ENCODE measurements at places on chromosomes 2 and 18.
A peak's percentile ranks its signal among the peaks of the same experiment; 100 is the strongest.

GRCh38 chr2:80476535-80477117, 172.1 kb upstream of the LRRTM1 start:
- DNase-seq: no peak

DNA sequence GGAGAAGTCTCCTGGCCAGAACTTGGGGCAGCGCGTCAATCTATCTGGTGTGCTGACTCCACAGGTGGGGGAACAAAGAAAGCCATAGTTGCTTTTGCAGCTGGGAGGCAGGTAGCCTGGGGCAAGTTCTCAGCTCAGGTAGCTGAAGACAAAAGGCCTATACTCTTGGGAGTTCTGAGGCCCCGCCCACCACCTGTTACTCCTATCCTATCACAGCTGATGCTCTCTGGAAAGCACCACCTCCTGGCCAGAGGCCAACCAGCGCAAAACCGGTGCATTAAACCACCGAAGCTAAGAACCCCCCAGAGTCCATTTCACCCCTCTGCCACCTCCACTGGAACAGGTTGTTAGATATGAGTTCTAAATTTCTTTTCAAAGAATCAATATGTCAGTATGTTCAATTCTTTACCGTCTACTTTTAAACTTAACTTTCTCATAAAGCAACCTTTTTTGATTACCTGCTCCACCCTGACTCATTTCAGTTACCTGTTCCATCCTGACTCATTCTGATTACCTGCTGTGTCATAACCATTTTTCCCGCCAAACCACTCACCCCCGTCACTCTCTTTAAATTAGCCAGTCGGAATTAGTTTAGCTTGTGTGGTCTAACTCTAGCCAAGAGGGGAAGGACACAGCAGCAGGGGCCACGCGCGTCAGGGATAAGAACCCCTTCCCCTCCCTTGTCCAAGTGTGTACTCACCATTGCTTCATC, 43.4 kb downstream of the UPP2 start:
- no peak for DNase-seq

DNA sequence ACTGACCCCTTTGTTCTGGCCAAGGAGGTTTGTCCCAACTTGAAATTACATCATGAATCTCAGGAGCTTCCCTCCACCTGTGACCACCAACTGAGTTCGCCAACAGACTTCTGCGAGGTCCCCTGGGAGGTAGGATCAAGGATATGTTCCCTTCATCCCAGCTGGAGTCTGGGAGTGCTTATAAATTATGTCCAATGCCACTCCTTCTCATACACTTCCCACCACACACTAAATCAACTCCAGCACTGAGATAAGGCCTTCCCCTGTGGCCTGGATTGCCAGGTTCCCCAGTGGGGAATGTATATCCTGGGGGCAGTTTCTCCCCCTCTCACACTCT, 99.2 kb downstream of the RND3 start:
- DNase-seq: no peak

GRCh38 chr18:60911504-60911903, 421.7 kb upstream of the CDH20 start:
- DNase-seq: no peak

DNA sequence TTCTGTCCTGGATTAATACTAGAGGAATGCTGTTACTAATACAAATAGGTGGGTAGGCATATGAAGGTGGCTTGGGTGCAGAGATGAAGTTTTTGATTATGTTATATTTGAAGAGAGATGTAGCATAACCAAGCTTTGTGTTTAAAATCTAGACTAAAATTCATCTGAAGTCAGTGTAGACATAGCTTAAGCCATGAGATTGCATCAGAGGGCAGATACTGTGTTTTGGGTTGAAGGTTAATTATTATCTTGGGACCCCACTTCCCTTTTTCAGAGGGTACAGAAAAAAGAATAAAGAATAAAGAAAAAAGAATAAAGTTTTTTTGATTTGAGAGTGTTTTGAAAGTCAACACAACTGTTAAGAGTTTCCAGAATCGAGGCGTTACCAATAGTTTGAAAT, 13.0 kb downstream of the PPM1B start:
- no peak for DNase-seq

- DNase-seq: no peak
Observed at GRCh38 chr18:79566771-79567431, 112.7 kb upstream of the CTDP1 start.

DNA sequence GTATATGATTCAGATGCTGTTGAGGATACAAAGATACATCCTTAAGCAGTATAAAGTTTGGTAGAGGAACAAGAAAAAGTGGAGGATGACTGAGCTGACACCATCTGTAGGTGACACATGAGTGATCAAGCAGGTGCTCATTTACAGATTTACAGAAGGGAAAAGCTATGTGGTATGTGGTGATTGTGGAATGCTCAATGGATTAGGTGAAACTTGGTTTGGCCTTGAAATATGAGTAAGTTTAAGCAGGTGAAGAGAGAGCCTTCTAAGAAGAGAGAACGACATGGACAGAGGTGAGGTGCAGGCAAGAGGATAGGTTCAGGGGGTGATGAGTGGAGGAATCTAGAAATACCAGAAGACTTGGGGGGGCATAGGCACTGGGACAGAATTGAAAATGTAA, 5.9 kb downstream of the ASXL3 start:
- no peak for DNase-seq

DNA sequence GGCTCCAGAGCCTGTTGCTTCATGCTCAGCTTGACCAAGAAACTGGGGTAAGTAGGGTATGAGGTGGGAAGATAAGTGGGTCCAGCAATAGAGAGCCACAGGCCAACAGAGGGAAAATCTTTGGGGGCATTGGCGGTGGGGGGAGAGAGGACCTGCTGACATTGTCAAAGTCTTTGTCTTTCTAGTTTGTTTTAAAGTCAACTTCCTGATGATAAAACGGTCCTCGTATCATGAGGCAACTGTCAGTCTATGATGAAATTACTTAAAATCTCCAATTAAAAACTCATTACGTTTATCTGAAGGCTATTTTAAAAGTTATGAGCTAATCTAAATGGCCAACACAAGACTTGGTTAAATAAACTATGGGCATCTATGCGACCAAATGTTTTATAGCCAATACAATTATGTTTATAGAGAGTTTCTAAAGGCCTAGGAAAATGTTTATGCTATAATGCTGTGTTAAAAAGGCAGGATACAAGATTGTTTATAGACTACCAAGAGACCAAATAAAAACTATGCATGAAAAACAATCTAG, 84.4 kb upstream of the CD28 start:
- no peak for DNase-seq

DNA sequence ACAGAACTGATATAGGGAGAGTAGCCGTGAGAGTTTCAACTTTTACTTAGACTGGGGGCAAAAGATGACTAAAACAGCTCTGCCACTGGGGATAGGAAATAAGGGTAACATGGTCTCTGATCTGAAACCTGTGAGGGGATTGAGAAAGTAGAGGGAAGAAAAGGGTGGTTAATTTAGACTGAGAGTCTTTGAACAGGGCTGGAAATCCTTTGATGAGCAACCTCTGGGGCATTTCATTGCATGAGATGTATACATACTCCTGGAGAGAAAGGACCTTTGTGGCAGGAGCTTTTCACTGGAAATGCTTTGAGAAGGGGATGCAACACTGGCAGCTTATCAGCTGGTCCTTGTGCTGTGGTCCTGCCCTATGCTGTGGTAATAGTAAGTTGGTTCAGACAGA, 9.4 kb downstream of the GALNT1 start:
- DNase-seq: no peak

DNA sequence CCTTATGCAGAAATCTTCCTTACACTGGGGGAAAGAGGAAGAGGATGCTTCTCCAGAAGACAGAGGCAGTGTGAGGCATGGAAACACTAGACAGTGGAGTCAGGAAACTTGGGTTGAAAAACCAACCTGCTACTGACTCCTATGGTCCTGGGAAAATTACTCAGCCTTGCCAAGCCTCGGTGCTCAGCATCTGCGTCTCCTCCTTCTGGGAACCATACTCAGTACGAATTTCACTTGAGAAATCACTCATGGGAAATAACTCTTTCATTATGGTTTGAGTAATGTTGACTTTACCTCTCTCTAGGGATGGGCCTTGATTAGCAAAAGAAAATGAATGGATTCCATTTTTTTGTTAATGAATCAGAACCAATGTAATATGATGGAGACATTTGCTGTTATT, 96.5 kb downstream of the KCNE4 start:
- DNase-seq: no peak

DNA sequence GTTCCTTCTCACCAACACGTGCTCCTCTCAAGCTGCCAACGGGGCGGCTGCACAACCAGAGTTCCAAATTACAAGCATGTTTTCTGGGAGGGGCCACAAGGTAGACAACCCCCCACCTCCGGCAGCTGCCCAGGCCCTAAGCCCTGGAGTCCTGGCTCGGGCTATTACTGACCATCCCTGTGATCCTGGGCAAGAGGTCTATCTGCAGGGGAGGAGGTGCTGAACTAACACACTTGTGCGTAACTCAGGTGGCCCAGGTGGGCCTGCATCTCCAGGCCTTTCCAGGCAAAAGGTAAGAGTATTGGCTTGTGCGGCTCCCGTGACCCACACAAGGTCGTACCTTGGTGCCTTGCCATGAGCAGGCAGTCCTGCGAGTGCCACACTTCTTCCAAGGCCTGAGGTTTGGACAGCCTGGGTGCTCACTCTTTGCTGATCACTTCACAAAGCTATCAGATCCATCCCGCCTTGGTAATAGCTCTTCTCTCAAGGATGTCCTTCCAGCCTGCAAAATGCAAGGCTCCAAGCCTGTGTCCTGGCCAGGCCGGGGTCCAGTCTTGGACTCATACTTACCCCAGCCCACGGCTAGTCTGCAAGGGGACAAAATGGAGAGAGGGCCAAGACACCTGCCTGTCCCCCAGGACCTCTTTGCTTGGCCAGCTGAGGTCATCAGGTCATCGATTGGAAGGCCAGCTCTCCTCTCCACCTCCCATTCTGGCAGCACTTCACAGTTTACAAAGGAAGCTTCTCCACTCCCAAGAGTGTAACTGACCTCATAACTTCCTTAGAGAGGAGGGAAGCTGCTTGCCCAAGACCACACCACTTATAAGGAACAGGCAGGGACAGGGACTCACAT, 33.9 kb downstream of the ADRA2B start:
- DNase-seq: no peak

GRCh38 chr2:25305775-25306174, 36.0 kb downstream of the DNMT3A start:
- no peak for DNase-seq

DNA sequence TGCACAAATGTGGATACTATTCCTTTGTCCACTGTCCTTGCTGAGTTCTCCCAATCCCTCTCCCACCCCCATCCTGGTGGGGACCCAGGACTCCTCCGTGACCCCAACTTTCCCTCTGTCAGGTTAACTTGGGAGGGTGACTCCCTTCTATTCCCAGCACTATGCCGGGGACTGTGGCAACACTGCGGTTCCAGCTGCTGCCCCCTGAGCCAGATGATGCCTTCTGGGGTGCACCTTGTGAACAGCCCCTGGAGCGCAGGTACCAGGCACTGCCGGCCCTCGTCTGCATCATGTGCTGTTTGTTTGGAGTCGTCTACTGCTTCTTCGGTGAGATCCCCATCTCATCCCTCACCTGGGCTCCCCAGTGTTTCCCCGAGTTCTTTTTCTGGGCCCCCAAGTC, 739 bp downstream of the TMEM198 start:
- DNase-seq: no peak

- no peak for DNase-seq
Observed at GRCh38 chr2:169510496-169510895, 994 bp downstream of the KLHL41 start.

DNA sequence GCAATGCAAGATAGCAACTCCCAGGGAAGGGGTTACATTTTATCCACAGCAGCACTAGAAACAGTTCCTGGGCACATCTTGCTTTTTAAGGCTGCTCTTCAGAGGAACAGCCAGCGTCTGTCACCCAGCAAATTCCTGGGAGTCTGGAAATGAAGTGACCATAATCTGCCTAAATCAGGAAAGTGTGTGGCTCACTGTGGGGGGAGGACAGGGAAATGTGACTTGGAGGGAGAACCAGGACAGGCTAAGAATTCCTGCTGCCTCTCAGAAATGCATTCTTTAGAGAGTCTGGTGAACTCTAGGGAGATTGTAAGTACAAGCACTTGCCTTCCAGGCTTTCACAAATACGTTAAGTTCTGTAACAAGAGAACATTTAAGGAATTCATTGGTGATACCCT, 364.3 kb upstream of the SPHKAP start:
- DNase-seq: no peak

GRCh38 chr18:57807336-57808117, 4.4 kb upstream of the ATP8B1 start:
- no peak for DNase-seq

GRCh38 chr2:64750001-64750816, 96.5 kb upstream of the SERTAD2 start:
- DNase-seq: peak; percentile 75

GRCh38 chr2:235171550-235172031, 219.8 kb downstream of the SH3BP4 start:
- DNase-seq: no peak

DNA sequence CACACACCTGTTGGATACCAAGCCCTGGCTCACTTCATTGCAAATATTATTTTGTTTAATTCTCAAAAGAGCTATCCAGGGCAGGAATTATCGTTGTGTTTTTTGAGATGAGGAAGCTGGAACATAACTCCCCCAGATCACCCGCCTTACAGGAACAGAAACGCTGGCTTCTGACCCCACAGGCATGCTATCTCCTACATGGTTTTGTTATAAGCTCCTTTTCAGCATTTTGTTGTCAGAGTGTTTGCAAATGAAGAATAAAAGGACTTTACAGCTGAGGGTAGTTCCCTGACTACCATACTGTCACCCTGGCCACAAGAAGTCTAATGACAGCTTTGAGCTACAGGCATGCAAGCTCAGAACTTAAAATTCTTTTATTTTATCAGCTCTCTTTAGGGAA, 62.0 kb upstream of the MRPS9 start:
- no peak for DNase-seq

- no peak for DNase-seq
Observed at GRCh38 chr2:126634273-126634861, 21.6 kb upstream of the GYPC start.

Measured in ureter (tissue), 1 donor.